ENCODE measurements at places on chromosomes 5 and 9.

DNA sequence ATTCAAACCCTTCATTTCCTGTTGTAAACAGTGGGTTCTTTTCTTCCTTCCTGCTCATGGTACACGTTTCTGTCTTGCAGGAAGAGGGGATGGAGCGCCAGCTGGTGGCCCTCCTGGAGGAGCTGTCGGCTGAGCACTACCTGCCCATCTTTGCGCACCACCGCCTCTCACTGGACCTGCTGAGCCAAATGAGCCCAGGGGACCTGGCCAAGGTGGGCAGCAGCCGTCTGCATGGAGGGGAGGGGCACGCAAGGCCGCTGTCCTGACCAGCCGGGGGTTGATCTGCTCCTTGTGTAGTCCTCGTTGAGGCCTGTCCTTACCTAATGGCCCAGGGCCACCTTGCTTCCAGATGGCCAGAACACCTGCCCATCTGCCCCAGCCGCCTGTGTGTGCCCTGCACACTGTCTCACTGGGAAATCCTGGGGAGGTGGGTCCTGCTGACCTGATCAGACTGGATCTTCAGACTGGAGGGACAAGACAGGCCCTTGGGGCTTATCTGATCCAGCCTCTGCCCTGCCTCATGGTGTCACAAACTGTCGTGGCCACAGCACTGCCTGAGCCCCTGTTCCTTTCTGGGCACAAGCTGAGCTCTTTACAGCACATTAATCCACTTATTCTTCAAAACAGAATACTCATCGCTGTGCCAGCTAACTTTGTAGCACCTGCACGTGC is 44.7 kb downstream of the LRSAM1 start:
- DNase-seq = no peak

DNA sequence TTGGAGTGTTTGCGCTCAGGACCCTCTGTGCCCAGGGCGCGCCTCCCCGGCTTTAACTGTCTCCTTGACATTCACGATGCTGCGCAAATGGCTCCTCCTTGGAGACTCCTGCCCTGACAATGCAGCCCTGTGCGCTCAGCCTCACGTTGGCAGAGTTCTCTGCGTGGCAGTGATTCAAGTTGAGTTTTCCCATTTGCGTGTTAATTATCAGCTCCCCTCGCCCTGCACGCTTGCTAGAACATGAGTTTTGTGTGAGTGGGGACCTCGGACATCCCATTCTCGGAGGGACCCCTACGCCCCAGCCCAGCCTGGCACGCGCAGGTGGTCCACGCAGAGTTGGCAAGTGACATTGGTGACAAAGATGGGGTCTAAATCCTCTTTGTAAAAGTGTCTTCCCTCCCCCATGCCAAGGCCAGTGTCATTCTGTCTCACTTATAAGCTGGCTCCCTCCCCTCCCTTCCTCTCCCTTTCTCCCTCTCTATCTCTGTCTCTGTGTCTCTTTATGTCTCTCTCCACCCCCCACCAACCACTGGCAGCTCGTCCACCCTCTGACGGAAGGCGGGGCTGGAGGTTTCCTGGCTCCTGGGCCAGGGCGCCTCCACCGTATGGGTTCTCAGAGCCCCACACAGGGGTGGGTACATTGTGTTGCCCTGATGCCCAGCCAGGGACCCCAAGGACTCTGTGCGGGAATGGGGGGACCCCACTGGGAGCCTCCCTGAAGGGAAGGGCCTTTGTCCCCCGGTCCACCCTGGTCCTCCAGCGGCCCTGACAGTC is 169.3 kb downstream of the OLFM1 start:
- DNase-seq = no peak

GRCh38 chr9:69248005-69248404 is 73.9 kb downstream of the TJP2 start:
- DNase-seq = no peak

GRCh38 chr5:147404706-147405105 is 105.2 kb downstream of the DPYSL3 start:
- DNase-seq = no peak

DNA sequence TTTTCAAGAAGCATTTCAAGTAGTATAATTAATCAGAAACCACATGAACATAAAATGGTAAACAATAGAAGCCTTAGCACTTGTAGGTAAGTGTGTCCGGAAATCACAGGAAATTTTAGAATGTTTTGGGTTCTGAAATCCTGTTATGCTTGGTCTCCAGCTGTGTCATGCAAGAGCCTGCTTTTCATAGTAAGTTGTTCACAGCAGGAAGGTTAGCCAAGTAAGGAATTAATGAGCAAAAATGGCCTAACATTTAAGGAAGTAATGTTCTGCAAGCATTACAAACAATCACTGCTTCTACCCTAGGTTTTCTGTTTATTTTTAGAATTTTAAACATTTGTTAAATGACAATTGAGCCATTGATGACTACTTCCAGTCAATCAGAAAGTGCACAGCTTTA is 669.5 kb downstream of the SLCO4C1 start:
- no peak for DNase-seq

GRCh38 chr5:171340491-171340890 is 31.4 kb downstream of the TLX3 start:
- DNase-seq = no peak

- no peak for DNase-seq
These were observed 14.7 kb upstream of the RAB14 start for GRCh38 chr9:121216271-121216805.

- DNase-seq = no peak
These were observed 54.4 kb upstream of the FABP6 start for GRCh38 chr5:160174780-160175437.

GRCh38 chr9:101446732-101447131 is 11.2 kb upstream of the ALDOB start:
- no peak for DNase-seq

- DNase-seq = no peak
These were observed 72.4 kb upstream of the PHYKPL start for GRCh38 chr5:178304761-178305645.

GRCh38 chr5:114010362-114010761 is 351.5 kb upstream of the KCNN2 start:
- DNase-seq = peak; percentile 87

DNA sequence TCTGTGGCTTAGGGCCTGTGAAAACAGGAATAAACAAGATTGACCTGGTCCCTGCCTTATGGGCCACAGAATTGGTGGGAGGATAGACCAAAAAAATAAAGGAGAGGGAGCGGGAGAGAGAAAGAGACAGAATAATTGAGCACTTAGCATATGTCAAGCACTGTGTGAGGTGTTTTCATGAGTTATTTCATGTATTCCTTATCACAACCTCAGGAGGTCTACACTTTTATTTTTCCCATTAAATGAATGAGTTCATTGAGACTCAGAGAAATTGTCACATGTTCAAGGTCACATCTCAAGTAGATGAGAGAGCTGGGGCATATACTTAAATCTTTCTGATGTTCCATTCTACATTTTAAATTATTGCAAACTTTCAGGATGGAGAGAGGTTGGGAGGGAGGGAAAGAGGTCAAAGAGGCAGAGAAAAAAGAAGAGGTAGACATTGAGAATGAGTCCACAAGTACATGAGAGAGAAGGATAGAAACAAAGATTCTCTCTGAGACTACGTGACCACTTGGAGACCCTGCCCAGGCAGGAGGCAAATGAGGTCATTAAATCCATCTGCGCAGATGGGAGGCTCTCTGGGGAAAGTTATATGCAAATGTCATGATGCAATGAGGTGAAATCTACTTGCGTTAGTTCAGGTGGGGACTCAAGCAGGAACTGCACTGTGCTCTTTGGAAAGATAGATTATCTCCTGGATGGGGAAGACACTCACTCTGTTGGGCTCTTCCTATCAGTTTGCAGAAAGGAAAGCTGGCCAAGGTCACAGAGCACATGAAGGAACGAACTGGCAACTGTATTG is 241.5 kb downstream of the PAPPA start:
- no peak for DNase-seq

DNA sequence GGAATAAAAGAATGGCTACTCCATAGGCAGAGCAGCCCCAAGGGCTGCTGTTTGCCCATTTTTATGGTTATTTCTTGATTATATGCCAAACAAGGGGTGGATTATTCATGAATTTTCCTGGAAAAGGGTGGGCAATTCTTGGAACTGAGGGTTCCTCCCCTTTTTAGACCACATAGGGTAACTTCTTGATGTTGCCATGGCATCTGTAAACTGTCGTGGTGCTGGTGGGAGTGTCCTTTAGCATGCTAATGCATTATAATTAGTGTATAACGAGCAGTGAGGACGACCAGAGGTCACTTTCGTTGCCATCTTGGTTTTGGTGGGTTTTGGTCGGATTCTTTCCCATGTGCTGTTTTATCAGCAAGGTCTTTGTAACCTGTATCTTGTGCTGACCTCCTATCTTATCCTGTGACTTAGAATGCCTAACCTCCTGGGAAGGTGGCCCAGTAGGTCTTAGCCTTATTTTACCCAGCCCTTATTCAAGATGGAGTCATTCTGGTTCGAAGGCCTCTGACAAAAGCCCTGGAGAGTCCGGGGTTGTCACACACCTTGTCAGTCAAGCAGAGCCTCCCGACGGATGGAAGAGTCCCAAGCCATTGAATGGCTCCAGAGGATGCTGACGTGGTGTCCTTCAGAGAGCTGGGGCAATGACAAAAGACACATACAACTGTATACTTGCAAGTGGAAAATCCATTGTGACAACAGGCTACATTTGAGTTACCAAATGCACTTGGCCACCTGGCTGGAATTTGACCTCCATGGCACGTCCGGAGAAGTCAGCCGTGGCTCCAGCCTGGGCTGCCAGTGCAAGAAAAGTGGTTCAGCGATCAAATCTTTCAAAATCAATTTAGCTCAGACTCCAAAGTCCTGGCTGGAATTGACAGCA is 67.1 kb upstream of the CLINT1 start:
- no peak for DNase-seq

DNA sequence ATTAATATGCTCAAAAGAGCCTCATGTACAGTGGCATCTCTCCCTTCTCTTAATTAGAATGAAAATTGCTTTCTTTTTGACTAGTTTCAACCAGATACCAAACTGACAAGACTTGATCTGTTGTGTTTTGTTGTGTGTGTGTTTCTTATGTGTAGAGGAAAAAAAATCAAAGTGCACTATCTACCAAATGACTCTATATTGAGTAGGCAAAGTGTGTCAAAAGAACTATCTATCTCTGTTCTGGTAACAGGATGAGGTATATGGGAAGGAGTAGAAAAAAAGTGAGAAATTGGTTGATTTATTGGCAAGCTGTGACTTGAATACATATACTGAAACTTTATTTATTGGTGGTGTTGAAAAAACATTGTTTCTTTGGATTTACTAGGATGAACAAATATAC is 190.0 kb downstream of the SLF1 start:
- DNase-seq = no peak

DNA sequence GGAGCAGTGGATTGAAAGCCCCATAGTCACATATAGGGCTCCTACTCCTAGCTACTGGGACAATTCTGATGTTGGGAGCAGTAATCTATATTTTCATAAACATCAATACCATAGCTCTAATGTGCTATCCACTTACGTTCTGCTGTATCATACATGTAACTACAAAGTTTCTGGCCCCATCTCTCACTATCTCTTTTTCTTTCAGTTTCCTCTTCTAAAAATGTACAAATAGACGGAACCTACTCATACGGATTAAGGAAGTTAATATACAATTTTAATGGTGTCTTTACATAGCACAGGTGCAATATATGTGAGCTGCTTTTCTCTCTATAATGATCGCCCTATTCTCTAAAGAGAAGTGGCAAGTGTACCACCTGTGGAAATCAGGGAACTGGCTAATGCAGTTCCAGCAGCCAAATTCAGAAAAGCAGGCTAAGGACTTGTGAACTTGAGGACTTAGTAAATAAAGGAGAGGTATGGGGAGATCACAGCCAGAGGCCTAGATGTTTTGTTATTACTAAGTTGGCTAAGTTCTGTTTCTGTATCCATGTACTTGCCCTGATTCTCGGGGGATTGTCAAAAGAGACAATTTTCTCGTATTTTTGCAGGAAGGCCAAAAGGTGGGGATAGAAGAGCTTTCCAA is 1021.9 kb downstream of the CDH12 start:
- DNase-seq = no peak

DNA sequence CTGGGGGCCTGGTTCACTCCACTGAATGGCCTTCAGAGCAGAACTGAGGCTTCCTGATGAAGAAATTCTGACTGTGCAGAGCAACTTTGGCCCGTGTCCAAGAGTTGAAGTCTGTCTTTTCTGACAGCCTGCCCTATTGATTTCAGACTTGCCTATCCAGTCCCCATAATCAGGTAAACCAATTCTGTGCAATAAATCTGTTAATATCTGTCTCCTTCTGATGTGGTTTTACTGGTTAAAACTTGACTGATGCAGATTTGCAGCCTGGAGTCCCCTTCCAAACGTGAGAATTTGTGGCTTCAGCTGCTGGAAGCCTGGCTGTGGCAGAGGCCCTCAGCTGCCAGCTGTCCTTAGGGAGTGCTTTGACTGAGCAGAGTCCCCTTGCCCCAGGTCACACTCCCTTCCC is 283.9 kb upstream of the ANKRD55 start:
- peak; percentile 29 for DNase-seq

- no peak for DNase-seq
These were observed 38.8 kb downstream of the IARS1 start for GRCh38 chr9:92254381-92255337.

- DNase-seq = no peak
These were observed at the start of gene ASTN2 for GRCh38 chr9:117414906-117415331. Gene ASTN2 (minus strand): TSS chr9:117415057. CDS start chr9:117414938, 119 bp downstream.

DNA sequence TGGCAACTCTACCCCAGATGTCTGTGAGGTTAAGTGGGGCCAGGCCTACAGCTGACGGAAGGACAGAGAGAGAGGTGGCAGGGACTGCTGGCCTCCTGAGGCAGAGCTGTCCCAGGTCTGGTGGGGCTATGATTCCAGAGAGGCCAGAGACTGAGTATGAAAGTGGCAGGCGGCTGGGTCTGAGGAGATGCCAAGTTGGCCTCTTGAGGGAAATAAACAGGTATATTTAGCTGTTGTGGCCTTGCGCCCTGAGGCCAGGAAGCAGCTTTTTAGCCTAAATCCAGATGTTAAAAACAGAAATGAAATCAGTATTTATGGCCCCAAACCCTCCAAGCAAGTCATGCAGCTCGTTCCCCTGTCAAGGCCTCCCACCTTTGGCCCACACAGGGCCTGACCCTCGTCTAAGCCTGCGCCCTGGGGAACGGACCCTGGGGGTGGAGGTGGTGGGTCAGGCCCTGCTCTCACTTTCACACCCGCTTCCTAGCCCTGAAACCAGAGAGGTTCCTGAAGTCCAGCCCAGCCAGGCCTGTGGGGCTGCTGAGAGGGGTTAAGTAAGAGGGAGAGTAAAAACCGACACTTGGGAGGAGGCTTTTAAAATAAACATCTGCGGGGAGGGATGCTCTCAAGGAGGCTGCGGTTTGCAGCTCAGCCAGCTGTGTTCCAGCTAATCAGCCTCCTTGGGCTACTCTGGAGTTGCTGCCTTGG is 18.7 kb downstream of the PCDHGC5 start:
- DNase-seq = peak; percentile 94

DNA sequence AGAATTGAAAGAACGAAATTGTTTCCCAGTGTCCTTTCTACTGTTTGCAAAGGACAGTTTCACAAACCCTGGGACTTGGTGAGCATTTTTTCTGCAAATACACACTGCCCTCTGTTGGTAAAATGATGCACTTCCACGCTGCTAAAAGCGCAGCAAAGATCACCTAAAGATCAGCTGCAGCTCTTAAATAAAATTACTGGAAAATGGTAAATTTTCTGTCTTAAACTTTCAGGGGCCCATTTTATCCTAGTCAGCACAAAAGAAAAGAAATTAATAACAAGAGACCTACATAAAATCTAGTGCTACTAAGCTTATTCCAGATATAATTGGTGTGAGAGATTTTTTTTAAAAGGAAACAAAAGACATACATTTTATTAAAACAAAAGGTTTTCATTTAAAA is 566.0 kb downstream of the CAAP1 start:
- DNase-seq = peak; percentile 81

All from IMR-90 (cell line).